ENCODE measurements at places on chromosomes 6 and 20. TPM values are rescaled to one million over a fixed set of nuclear protein-coding genes. Genes with fewer than 3 reads are reported as not detected.

Gene OOEP
- total RNA-seq, result not detected

Gene TNF
- total RNA-seq, result not detected

Gene NANP
- 7.0 TPM for total RNA-seq

Gene POLR1H
- total RNA-seq, result 27.4 TPM

Gene AMD1
- total RNA-seq, result 72.4 TPM

Gene RAB44
- 0.11 TPM for total RNA-seq

Gene LY6G6F
- total RNA-seq, result not detected

Gene ZSCAN12
- 1.7 TPM for total RNA-seq

Gene MBOAT1
- 3.8 TPM for total RNA-seq

Gene GTSF1L
- total RNA-seq, result not detected

Gene MYB
- total RNA-seq, result 0.60 TPM

Gene SYS1
- 30.6 TPM for total RNA-seq

Gene TOX2
- 7.7 TPM for total RNA-seq

Gene SMLR1
- not detected for total RNA-seq

Gene RAET1G
- total RNA-seq, result 0.34 TPM

Gene PLCB1
- 10.2 TPM for total RNA-seq

Gene GCNT2
- total RNA-seq, result 4.5 TPM

Gene ARHGAP40
- total RNA-seq, result not detected

Gene GABRR1
- not detected for total RNA-seq

Gene MMS22L
- total RNA-seq, result 19.5 TPM

Gene PDE7B
- total RNA-seq, result 1.6 TPM

Gene FAM217A
- total RNA-seq, result not detected

Gene SIM1
- not detected for total RNA-seq

Gene RAET1E
- 1.3 TPM for total RNA-seq

Gene IRF4
- total RNA-seq, result 3.3 TPM

Gene LAMA2
- total RNA-seq, result 2.6 TPM

Gene PLG
- not detected for total RNA-seq

Gene DUSP15
- 3.1 TPM for total RNA-seq

Gene COX4I2
- not detected for total RNA-seq

Gene SYCP2L
- total RNA-seq, result 2.7 TPM

Gene RAE1
- 91.4 TPM for total RNA-seq

Gene WFDC8
- not detected for total RNA-seq

Gene SLC35D3
- total RNA-seq, result not detected

Gene ZNF165
- 0.87 TPM for total RNA-seq

Gene PREX1
- 33.9 TPM for total RNA-seq

Gene PHACTR1
- 0.23 TPM for total RNA-seq

Gene RSPH9
- not detected for total RNA-seq

Gene TCEA2
- total RNA-seq, result 47.0 TPM

Gene KCNG1
- 183 TPM for total RNA-seq
